OCI-LY7 (cell line): ENCODE measurements at places on chromosomes 5 and 9.

- peak; percentile 73 for DNase-seq
Measured at GRCh38 chr9:83706676-83707517, 861 bp downstream of the UBQLN1 start.

- no peak for DNase-seq
Measured at GRCh38 chr5:117242028-117242427, 667.4 kb upstream of the SEMA6A start.

DNA sequence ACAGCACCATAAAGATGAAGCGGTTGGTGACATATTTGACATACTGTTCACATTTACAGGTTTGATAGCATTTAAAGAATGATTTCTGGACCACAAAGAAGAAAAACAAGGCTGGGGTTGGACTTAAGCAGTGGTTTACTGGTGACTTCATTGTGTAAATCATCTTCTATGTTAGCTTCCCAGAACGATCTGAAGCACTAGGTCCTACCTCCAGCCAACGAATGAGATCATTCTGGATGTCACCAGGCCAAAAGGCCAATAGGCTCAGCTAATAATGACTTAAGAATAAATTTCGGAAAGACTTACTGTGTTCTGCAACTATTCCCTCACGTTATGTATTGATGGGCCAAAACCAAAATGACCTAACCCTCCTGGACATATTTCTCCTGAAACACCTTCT is 675.3 kb upstream of the CCNG1 start:
- DNase-seq, result no peak

- no peak for DNase-seq
Measured at GRCh38 chr9:129768486-129768885, 15.6 kb upstream of the PTGES start.

- no peak for DNase-seq
Measured at GRCh38 chr9:137382444-137383080, 40.4 kb downstream of the EXD3 start.
